ENCODE measurements at places on chromosomes 5 and 9.

- DNase-seq = no peak
These were observed 18.3 kb downstream of the CDK5RAP2 start for GRCh38 chr9:120561709-120562108.

DNA sequence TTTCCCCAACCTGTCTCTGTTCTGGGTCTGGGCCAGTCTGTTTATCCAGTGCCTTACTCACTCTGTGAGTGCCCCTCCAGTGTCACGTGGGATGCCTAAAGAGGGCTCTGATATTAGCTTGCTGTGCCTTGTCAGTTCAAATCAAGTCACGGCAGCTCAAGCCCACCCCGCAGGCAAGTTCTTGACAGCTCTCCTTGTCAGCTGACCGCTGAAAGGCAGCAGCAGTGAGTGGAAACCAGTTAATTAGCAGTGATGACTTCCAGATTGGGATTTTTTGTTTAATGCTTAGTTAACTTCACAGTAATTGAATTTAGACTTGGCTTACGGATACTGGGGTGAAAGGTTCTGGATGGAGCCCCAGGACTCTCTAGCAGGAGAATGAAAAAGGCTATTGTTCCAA, 210.1 kb downstream of the PSAT1 start:
- no peak for DNase-seq

DNA sequence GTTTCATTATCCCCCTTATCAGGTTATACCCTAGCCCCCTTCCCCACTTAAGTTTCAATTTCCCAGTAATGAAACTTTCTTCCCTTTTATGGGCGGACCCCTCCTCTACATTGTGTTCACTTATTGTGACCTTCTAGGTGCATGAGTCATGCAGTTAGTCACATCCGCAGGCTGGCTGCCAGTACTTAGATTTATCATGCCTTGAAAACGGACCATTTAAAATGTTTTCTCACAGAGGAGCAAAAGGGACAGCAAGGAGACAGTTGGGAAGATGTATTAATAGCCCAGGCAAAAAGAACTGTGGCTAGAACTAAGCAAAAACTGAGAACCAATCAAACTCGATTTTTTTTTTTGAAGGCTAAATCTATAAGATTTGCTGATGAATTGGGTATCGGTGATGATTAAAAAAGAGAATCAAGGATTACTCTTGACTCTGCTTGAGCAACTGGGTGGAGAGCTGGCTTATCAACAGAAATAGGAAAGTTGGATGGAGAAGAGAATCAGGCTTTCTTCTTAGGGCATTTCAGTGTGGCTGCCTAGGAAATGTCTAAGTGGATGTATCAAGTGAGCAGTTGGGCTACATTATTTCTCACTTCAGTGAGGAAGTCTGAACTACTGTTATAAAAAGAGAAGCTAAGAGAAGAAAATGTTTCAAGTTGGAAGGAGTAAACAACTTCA, 615.0 kb downstream of the HINT1 start:
- peak; percentile 71 for DNase-seq

DNA sequence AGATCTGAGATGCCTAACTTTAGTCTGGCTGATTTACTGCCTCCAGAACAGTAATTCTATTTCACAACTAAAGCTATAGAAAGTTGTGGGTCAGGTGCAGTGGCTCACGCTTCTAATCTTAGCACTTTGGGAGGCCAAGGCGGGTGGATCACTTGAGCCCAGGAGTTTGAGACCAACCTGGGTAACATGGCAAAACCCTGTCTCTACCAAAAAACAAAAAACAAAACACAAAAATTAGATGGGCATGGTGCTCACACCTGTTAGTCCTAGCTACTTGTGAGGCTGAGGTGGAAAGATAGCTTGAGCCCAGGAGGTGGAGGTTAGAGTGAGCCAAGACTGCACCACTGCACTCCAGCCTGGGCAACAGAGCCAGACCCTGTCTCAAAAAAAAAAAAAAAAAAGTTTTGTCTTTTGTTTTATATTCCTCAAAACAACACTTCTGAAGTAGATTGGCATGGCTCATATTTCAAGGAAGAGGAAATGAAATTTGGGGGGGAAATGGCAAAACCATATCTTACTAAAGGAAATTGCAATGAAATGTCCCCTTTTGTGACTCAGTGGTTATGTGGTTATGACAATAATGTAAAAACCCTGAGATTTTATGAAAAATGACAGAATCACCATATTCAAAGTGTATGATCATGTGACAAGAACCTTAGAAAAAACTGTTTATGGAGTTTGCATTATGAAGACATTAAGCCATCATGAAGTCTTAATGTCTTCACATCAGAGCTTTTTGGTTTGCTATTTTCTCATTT, 16.2 kb downstream of the FNBP1 start:
- no peak for DNase-seq

DNA sequence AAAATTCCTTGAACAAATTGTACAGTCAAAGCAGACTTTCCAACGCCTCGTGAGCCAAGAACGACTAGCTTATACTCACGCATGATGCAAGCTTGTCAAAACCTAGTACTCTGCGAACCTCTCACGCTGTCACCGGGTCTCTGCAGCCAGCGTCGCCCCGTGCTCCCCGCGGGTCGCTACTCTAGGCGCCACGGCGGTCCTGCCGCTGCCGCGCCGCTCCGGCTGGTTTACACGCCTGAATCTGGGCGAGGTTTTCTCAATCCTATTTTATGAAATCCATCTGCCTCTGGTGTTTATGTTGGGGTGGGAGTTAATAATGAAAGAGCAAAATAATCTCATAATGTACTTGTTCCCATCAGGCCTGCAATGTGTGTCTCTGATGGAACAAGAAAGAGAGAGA, 90.9 kb downstream of the SV2C start:
- no peak for DNase-seq

DNA sequence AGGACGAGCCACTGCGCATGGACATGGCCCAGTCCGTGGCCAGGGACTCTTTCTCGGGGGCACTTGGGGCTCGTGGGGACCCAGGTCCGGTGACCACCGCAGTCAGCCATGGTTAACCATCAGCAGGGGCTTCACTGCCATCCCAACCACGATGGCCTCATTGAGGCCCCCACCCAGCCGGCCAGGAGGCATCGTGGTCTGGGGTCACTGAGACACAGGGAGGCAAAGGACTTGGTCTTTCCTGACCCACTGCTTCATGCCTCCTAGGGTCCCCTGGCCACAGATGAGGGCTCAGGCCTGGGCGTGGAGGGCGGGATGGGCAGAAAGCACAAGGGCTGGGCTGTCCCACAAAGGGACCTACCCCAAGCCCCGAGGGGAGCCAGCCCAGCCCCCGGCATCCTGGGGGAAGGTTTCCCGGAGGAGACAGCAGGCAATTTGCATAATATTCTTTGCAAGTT, 6.6 kb downstream of the NACC2 start:
- no peak for DNase-seq

DNA sequence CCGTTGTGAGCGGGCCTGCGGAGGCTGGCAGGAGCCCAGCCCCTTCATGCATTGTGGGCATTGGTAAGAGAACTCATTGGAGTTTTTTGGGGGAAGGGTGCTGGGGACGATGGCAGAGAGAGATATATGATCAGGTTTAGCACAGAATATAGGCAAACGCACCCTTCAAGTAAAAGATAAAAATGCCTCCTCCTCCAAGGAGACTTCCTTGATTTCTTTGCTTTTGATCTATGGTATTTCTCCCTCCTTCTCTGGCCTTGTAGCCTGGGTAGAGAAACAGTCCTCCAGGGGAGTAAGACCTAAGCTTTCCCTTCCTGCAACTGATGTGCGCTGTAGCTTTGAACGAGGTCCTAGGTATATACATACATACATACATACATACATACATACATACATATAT, 960 bp upstream of the PPARGC1B start:
- no peak for DNase-seq

DNA sequence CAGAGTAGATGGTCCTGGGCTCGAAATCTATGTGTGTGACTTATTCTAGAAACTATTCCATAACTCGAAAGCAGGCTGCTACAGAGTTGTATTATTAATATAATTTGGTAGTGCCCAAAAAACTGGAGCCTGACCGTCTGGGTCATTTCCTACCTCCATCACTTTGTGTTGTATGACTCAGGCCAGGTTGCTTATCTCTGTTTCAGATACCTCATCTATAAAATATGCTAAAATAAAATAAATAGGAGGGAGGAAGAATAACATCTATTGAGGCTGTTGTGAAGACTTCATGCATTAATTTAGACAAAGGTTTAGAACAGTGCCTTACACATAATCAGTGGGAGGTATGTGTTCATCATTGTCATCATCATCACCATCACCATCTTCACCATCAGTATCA, 57.7 kb downstream of the PDE4D start:
- no peak for DNase-seq

- DNase-seq = peak; percentile 42
These were observed 705 bp downstream of the SEPTIN8 start for GRCh38 chr5:132776131-132776937.

- DNase-seq = peak; percentile 27
These were observed 168.5 kb downstream of the RAB3C start for GRCh38 chr5:58751222-58751837.

GRCh38 chr9:109483744-109484429, 14.2 kb downstream of the PTPN3 start:
- no peak for DNase-seq

GRCh38 chr9:11323457-11323856, 710.7 kb upstream of the PTPRD start:
- DNase-seq = no peak

GRCh38 chr9:134930398-134930797, 12.7 kb upstream of the FCN1 start:
- DNase-seq = no peak

DNA sequence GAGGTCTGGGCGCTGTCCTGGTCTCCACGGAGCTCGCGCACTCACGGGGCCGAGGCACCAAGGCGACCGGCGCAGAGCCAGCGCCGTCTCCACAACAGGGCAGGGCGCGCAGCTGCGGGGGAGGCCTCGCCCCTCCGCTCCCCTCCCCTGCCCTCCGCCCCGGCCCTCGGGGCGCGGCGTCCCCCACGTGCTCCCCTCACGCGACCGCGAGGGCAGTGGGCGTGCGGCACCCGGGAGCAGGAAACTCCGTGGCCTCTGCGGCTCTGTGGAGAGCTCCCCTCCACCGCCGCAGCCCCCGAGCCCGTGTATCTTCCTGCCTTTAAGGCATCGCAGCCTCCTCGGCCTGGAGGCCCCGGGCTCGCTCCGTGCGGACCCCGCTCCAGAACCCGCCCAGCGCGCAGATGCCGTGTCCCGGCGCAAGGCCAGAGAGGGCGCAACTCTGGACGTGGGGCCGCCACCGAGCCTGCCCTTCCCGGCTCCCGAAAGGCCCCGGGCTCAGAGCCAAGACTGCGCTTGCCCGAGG, 708 bp upstream of the TUBB4B start:
- DNase-seq = peak; percentile 75

DNA sequence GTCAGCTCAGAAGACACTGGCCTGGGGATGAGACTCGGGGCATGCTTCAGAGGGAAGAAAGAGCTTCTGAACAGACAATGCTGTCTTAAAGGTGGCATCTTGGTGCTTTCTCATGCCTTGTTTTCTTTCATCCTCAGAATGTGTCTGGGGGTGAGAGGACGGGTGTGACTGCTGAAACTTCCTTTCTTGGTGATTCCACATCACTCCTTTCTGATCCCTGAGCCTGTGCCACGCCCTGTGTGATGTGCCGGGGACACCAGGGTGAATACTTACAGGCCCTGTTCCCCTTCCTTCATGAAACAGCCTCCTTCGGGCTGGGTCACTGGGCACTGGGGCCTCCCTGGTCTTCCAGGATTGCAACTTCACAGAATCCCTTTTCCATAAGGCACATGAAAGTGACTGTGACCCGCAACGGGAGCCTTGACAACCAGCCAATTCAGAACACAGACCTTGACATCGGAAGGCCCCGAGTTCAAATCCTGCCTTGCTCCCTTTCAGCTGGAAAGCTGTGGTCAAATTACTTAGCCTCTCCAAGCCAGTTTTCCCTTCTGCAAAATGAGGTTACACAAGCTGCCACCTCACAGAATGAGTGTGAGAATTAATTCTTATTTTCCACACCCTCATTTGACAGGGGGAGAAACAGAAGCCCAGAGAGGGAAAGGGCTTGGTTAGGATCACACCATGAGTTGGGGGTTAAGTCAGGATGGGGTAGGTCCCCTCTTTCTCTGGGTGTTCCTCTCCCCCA, 44.1 kb upstream of the IL17B start:
- no peak for DNase-seq

- no peak for DNase-seq
These were observed 57.5 kb downstream of the COL27A1 start for GRCh38 chr9:114212826-114213225.

DNA sequence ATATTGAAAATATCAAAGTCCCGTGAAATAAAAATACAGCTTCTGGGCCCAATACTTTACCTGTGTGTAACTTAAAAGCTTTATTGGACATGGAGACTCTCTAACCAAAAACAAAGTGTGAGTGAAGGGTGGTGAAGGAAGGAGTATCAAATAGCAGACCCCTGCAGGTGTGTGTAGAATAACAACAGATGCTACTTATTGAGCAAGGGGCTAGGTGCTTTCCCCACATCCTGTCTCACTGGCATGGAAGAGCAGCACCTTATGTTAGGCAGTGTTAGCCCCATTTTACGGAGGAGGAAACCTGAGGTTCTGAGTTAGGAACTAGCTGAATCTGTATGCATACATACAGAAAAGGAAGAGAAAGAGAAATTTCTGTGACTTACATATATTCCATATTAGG, 21.8 kb downstream of the SLIT3 start:
- DNase-seq = no peak

All from adrenal gland (tissue), 19 donors.